CD4-positive, alpha-beta T cell treated with Interleukin-4 for 4 hours (primary cell): ENCODE measurements at places on chromosomes 12 and 14.

DNA sequence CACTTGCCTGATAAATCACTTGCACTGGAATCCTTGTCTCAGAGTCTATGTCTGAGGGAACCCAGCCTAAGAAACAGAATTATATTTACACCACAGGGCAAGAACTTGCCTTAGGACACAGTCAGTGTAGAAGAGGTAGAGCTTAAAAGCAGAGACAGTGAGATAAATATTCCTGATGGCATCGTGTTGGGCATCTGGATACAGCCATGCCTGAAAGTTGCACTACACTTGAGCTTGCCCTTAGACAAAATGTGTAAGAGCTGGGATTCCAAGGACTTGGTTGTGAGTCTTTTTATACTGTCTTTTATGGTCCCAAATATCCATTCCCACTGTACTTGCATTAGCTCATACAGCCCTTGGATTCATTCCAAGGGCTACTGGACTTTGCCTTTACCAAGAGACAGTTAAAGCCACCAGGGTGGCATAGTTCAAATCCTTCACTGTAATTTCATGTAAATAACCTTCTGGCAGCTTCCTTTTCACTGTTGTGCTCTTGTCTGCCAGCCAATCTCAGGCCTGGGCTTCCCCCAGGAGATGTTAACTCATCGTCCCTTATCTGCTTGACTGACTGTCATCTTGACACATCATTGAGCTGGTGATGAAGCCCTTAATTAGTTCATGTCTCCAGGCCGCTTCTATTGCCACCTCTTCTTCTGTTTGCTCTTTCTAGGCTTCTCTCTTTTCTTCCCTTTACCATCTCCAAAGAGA is 577.9 kb upstream of the TBX3 start:
- no peak for DNase-seq

DNA sequence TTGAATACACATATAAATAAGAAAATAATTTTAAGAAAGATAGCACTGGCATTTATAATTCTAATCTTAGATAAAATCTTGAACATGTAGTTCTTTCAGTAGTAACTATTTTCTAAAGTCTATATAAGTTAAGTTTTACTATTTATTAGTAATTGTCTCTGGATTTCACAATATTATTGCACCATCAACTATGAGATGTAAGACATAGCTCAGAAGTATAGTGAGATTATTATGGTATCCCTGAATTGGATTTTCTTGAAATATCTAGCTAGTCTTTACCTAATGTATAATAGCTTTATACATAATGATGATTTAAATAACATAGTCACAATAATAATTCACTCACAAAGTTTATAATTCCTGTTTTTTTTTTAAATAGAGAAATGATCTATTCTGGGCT is 6.7 kb downstream of the CLEC12A start:
- DNase-seq, result no peak

DNA sequence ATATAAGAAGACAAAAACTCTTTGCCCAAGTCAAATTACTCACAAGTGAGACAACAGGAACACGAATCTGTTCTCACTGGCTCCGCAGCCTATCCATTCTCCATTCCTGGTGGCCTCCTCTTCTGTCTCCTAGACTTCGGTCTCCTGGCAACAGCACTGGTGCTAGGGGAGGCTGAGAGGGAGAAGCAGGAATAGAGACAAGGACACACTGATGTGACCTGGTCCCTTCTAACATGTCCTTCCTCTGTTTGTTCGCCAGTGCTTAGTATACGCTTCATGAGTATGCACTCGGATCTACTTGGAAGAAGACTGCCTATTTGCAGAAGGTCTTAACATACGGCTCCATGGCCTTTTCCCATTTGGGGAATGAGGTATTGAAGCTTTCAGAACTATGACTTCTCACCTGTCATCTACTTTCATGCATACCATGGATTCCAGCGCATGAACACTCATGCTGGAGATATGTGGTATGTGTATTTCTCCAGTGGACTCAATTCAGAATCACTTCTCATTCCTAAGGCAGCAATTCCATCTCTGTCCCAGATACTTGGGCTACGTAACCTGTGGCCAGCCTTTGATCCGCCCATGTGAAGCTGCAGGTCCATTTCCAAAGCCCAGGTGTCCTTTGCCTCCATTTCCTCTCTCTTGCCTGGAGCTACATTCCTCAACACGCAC is 33.9 kb downstream of the BHLHE41 start:
- DNase-seq, result no peak

- no peak for DNase-seq
These were observed 70.0 kb downstream of the DIP2B start for GRCh38 chr12:50574601-50575348.

GRCh38 chr12:67630373-67631088 is 18.0 kb upstream of the DYRK2 start:
- DNase-seq, result peak; percentile 91

DNA sequence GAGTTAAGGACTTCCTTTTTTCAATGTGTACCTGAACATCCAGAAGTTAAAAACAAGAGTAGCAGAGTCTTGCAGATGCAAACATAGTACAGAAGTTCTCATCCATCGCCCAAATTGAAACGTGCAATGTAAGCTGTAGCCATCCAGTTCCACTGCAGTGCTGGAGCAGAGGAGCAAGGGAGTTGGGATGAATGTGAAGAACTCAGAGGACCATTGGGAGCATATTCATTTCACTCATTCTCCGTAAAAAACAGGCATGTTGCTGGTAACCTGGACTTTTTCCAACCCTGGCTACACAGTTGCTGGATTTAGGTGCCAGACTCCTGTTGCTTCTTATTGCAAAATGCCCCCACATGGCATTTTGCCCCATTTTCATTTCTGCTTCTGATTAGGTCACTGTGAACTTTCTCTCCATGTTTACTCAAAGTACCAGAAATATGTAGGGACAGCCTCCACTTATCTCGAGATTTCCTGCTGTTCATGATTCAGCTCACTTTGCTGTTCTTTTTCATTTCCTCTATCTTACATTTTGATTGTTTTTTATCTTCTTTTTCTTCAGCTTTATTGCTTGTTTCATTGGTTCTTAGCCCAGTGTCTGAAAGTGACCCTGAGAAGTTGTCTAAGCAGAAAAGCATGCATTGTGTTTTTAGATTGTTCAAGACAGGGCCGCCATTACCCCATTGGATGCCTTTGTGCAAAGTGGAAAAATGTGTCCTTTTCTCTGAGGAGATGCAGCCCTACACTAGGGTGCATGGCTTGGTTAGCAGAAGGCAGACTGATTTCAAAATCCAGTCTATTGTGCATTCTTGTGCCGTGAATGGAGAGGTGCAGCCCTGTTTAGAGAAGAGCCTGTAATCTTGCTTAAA is 109.0 kb upstream of the AMIGO2 start:
- DNase-seq, result no peak

GRCh38 chr12:121849665-121850064 is 9.0 kb downstream of the HPD start:
- no peak for DNase-seq

- no peak for DNase-seq
These were observed 1506.9 kb upstream of the TMEM132C start for GRCh38 chr12:126760092-126760491.

DNA sequence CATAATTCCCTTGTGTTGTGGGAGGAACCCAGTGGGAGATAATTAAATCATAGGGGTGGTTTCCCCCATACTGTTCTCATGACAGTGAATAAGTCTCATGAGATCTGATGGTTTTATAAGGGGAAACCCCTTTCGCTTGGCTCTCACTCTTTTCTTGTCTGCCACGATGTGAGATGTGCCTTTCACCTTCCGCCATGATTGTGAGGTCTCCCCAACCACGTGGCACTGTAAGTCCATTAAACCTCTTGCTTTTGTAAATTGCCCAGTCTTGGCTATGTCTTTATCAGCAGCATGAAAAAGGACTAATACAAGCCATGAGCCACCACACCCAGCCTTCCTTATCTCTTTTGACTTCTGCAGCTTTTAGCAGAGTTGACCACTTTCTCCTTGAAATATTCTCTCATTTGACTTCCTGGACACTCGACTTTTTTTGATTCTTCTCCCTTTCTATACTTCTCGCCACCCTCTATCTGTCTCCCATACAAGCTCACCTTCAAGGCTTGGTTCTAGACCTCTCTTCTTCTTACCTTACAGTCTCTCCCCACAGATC is 2.3 kb downstream of the MTERF2 start:
- DNase-seq, result peak; percentile 18

- no peak for DNase-seq
These were observed 20.4 kb downstream of the TPH2 start for GRCh38 chr12:71958993-71959578.

- DNase-seq, result no peak
These were observed 13.1 kb upstream of the NID2 start for GRCh38 chr14:52081964-52082363.

- DNase-seq, result no peak
These were observed 31.8 kb downstream of the PPM1H start for GRCh38 chr12:62903151-62903550.

- DNase-seq, result no peak
These were observed 118.6 kb downstream of the TRMT5 start for GRCh38 chr14:60862283-60862682.

DNA sequence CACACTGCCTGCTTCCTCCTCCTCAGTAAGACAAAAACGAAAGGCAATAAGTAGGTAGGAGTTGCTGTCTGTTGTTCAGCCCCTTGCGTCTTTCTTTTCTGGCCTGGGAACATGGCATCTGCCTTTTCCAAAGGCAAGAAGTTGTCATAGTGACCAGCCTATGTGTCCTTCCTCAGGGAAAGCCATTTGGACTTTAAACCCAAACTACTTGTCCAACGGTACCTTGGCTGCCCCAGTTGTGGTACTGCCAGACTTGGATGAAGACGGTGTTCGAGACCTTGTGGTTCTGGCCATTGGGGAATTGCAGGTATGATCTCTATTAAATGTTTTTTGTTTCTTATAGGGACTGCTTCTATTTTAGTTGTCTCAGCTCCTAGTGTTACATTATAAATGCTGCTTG is 18.5 kb downstream of the FAM234B start:
- no peak for DNase-seq

- DNase-seq, result no peak
These were observed 67.7 kb upstream of the DDX11 start for GRCh38 chr12:31005944-31006361.

- no peak for DNase-seq
These were observed 67.2 kb downstream of the HECTD4 start for GRCh38 chr12:112314981-112315380.

DNA sequence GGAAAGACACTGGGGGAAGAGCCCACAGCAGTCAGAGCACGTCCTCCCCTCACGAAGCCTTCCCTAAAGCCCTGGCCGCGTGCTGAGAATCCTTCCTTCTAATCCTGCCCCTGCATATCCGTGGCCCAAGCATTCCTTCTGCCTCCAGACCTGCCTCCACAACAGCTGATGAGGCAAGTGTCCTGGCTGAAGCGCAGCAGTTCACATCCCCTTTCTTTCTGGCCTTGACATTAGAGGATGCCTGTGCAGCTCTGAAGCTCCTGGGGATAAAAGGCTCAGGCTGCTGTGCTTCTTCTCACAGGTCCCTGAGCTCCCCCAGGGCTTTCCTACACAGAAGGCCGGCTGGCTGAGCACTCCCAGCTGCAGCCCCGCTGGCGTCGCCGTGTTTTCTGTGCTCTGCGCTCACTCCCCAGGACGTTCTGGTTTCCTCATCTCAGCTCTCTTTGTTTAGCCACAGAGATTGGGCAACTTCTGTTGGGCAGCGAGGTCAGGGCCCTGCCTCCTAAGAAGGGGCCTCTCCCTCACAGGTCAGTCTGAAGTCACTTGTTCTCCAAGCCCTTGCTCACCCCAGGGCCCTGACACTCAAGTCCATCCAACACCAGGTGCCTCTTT is 45.8 kb downstream of the NINJ2 start:
- DNase-seq, result no peak

GRCh38 chr12:117564881-117565280 is 203.5 kb upstream of the NOS1 start:
- no peak for DNase-seq

DNA sequence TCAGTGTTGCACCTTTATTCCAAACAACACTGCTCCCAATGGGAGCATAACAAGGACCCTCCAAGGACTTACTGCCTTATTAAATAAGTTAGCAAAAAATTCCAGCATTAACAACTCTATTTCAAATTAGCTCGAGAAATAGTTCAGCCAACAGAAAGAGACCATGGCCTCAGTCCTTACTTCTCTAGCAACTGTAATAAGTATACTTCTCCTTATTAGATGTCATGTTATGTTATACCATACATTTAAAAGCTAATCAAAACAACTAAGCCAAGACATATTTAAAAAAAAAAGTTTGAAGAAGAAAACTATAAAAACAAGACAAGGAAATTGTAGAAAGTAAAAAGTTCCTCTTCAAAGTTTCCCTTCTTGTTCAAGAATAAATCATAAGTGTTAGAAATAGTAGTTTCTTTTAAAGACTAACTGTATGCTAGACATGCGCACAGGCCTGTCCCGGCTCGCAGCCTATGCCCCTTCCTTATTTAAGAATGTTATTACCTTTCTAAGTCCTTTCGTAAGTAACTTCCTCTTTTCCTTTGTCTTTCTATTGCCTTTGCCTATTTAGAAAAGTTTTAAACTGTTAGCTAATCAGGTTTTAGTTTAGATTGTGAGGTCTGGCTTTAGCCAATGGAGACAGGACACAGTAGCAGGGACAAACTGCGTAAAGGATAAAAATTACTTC is 68.6 kb downstream of the RESF1 start:
- DNase-seq, result no peak

GRCh38 chr12:110844551-110845338 is 2.0 kb upstream of the CCDC63 start:
- no peak for DNase-seq

DNA sequence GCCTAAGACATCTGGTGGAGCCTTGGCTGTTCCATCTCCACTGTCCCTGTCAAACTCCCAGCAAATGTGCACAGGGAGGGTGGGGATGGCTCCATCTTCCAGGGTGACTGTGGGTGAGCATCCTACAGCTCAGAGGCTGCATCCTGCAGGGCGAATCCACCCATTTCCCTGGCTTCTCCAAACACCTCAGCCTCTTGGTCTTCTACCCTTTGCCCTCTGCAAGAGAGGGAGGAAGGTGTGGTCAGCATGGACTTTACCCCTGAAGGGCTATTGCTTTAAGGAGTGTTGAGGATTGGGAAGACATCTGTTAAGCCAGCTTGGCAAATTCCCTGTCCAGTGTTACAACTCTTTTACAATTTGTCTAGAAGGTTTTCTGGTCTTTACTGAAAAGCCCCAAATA is 23.1 kb upstream of the DGLUCY start:
- no peak for DNase-seq

DNA sequence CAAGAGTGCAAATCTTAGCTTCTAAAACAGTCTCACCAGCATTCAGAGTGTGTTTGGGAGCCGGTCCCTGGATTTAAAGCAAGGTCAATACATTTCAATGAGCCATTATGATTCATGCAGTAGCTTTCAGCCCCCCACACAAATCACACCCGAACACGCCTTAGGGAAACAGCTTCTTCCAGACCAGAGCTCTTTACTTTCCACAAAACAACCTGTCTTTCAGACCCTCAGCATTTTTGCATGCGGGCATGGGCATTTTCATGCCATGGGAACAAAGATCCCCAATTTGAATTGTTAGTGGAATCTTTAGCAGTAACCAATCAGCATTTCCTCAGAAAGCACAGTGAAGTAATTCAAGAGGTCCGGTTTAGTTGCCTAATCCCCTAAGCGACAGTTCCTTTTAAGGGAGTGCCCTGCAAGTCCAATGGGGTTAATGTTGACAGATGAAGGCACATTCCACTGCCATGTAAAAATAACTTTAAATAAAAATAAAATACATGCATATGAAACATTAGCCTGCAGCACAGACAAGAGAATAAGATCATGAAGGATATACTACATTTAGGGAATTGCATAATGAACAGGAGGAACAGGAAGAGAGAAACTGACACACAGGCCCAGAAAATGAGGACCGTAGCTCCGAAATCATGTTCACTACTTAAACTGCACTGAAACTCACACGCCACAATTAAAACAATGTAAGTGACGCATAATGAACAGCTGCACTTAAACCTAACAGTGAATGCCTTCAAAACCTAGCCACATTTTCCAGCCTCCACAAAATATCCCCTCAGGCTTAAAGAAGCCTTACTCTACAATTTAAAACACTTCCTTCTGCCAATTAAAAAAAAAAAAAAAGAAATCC is 4.0 kb downstream of the VPS37B start:
- DNase-seq, result no peak
